KG1 (cell line): ENCODE measurements at places on chromosomes 1 and 21.
A peak's percentile ranks its signal among the peaks of the same experiment; 100 is the strongest.

- DNase-seq = peak; percentile 57
Observed at GRCh38 chr1:150613061-150613920, 16.1 kb downstream of the ENSA start.

- DNase-seq = no peak
Observed at GRCh38 chr21:42245331-42246193, 26.6 kb downstream of the ABCG1 start.

- DNase-seq = no peak
Observed at GRCh38 chr1:30763651-30764248, 6.2 kb upstream of the LAPTM5 start.

- DNase-seq = no peak
Observed at GRCh38 chr1:117275055-117275454, 64.3 kb upstream of the VTCN1 start.

GRCh38 chr1:23035823-23036452 is 16.7 kb downstream of the KDM1A start:
- no peak for DNase-seq

DNA sequence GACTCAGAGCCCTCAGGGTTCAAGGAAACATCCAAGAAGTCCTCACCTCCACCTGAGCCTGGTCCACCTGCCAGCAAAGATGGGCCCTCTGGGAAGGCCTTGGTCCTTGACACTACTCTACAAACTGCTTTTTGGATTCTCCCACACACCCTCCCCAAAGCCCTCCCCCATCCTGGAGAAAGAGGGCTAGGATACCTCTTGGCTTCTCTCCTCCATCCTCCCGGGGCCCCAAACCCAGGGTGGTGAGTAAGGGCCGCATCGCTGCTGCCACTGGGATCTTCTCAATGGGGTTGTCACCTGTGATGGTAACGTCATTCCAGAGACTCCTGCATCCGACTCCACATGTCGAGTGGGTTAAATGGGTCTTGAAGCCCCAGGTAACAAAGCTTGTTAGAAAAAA is 26.6 kb downstream of the MATN1 start:
- no peak for DNase-seq

DNA sequence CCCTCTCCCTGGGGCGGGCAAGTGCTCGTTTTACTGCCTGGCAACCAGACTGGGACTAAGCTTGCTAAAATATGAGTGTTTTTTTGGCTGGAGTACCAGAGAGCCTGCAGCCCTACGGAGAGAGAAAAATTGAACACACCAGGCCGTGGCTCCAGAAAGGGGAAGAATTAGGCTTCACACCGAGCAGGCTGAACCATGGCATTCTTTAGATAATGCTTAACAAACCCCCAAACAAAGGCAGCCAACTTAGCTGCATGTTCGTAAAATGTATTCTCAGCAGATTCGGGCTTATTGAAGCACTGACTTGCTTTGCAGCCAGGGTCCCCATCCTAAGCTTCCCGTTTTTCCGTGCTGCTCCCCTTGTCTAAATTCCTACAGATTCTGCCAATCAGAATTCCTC is 76.6 kb downstream of the LMX1A start:
- no peak for DNase-seq

- peak; percentile 51 for DNase-seq
Observed at GRCh38 chr1:20493839-20494608, 8.0 kb upstream of the CAMK2N1 start.

GRCh38 chr21:40792691-40793456 is 54.1 kb downstream of the DSCAM start:
- no peak for DNase-seq

DNA sequence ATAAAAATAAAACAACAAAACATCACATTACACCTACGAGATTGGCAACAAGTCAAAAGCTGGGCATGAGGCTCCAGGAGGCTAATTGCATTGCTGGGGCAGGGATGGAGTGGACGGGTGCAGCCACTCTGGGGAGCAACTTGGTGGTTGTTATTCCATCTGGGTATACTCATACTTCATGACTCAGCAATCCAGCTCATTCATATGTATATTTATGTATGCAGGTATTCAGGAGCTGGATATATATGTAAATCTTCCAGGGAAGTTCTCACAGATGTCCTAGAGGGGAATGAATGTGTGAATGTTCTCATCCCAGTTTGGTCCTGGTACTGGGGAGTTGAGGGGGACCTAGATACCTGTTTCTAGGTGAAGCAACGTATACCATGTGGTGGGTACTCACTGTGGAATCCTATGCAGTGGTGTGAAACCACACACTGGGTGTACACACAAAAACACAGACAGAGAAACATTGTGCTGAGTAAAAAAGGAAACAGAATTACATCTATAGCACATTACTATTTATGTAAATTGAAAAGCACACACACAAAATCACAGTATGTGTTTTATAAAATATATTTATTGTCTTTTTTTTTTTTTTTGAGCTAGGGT is 79.7 kb upstream of the RAB4A start:
- DNase-seq = no peak

DNA sequence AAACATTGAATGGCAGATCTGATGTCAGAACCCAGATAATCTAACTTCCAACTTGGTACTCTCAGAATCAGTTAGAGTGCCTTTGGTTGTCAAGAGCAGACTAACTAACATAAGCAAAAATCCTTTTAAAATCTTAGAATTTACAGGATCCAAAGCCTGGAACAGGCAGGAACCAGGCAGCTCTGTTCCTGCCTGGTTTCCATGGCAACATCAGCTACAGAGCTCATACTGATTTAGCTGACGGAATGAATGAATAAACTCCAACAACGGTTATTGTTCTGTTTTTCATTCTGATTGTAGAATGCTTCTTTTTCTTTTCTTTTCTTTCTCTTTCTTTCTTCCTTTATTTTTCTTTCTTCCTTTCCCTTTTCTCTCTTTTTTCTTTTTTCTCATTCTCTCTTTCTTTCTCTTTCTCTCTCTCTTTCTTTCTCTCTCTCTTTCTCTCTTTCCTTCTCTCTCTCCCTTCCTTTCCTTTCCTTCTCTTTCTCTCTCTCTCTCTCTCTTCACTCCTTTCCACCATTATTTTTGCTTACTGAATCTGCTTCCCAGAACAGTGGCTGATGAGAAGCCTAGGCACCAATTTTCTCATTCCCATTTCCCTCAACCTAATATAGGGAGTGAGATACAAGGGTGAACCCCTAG is 121.6 kb downstream of the RGS7 start:
- no peak for DNase-seq

DNA sequence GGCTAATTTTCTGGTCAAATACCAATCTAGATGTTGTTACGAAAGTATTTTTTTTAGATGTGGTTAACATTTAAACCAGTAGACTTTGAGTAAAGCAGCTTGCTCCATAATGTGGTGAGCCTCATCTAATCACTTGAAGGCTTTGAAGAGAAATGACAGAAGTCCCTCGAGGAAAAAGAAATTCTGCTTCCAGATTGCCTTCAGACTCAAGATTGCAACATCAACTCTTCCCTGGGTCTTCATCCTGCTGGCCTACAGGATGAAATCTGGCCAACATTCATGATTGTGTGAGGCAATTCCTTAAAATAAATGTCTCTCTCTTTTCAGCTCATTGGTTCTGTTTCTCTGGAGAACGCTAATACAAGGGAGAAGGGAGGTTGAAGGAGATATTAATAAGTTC is 32.5 kb upstream of the SSX2IP start:
- no peak for DNase-seq

GRCh38 chr21:44750675-44751025 is 39.3 kb upstream of the TSPEAR start:
- no peak for DNase-seq

- DNase-seq = no peak
Observed at GRCh38 chr1:67668660-67669059, 16.3 kb upstream of the GADD45A start.

DNA sequence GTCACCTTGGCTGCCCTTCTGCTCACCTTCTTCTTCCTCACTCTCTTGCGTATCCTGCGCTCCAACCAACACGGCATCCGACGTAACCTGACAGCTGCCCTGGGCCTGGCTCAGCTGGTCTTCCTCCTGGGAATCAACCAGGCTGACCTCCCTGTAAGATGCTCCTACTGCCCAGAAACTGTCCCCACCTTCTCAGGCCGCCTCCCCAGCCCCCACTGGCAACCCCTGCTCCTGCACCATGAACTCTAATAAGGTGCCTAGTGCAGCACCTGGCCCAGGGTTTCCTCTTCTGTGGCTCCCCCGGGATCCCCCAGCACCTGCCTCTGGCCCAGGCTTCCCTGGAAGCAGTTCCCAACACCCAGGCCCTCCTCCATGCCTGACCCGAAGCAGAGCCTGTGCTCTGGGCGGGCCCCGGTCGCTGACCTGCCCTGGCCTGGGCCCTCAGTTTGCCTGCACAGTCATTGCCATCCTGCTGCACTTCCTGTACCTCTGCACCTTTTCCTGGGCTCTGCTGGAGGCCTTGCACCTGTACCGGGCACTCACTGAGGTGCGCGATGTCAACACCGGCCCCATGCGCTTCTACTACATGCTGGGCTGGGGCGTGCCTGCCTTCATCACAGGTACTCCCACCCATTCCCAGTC is 12.8 kb downstream of the PSRC1 start:
- DNase-seq = no peak

DNA sequence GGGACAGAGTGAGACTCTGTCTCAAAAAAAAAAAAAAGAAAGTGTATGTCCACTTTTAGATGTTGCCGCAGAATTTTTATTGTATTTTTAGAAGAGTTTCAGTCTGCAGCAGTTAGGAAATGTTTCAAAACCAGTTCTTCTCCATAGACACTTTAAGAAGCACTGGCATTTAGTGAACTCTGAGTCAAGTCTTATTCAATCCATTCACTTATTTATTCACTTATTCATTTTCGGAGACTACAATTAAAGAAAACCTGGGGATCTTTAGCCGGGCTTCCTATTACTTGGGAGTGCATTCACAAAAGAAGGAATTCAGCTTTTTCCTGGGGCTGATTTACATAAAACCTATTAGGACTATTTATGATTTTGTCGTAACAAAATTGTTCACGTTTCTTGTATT is 12.3 kb downstream of the RCAN3 start:
- DNase-seq = no peak

- DNase-seq = no peak
Observed at GRCh38 chr1:2228694-2229036, 546 bp downstream of the SKI start.

- DNase-seq = no peak
Observed at GRCh38 chr1:87867626-87868025, 538.9 kb downstream of the LMO4 start.

GRCh38 chr1:8962812-8963530 is 17.3 kb downstream of the CA6 start:
- DNase-seq = no peak

- no peak for DNase-seq
Observed at GRCh38 chr1:145702052-145702451, 5.1 kb downstream of the PDZK1 start.

DNA sequence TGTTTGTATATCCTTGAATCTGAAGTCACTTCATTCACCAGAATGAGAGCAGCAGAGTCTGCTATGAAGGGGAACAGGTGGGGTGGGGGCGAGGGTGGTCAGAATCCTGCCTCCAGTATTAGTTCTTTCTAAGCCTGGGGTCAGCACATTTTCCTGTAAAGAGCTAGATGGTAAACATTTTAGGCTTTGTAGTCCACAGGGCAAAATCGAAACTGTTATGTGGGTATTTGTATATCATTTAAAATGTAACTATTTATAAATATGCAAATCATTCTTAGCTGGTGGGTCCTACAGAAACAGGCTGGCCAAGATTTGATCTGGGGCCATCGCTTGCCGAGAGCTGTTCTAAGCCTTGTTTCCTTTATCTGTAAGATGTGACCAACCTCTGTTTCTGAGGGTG is 96.0 kb downstream of the IGSF21 start:
- DNase-seq = no peak

- no peak for DNase-seq
Observed at GRCh38 chr1:98143403-98143802, 222.6 kb upstream of the DPYD start.

DNA sequence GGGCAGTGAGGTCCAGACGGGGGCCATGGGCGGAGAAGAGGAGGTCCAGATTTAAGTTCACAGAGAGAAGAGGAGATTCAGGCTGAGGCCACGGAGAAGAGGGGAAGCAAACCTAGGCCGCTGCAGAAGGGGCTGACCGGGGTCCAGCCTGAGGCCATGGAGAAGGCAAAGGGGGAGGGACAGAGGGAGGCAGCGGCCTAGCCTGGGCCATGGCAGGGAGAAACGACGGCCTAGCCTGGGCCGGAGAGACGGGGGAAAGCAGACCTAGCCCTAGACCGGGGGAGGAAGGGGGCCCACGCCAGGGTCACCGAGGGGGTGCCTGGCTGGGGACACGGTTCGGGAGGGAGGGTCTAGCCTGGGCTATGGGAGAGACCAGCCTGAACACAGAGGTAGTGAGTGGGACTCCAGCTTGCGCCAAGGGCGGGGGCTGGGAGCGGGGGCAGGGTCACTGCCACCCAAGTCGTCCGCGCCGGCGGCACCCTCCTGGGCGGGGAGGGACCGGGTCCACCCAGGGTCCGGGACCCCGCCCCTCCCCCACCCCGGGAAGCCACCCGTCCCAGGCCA is 459 bp downstream of the CAPZB start:
- DNase-seq = no peak

- no peak for DNase-seq
Observed at GRCh38 chr1:85132078-85132720, 68.6 kb downstream of the SYDE2 start.

GRCh38 chr21:22258821-22259220 is 1260.6 kb downstream of the NCAM2 start:
- no peak for DNase-seq

DNA sequence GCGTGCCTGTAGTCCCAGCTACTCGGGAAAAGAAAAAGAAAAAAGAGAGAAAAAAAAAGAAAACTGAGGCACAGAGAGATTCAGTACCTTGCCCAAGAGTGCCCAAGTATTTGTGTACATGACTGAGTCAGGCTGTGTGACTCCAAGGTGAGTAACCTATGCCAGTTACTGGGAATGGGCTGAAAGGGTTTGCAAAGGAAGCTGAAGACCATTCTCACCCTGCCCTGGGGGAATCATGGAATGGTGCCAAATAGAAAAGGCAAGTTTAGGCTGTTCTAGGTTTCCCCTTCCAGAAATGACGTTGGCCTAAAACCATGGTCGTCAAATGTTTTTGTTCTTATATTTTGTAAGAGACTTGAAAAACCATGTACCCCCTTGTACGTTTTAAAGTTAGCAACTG is 37.9 kb upstream of the LRIG2 start:
- no peak for DNase-seq

GRCh38 chr1:186754542-186755145 is 74.1 kb upstream of the PLA2G4A start:
- DNase-seq = no peak

- DNase-seq = no peak
Observed at GRCh38 chr1:160068225-160068624, 1.7 kb downstream of the KCNJ10 start.

DNA sequence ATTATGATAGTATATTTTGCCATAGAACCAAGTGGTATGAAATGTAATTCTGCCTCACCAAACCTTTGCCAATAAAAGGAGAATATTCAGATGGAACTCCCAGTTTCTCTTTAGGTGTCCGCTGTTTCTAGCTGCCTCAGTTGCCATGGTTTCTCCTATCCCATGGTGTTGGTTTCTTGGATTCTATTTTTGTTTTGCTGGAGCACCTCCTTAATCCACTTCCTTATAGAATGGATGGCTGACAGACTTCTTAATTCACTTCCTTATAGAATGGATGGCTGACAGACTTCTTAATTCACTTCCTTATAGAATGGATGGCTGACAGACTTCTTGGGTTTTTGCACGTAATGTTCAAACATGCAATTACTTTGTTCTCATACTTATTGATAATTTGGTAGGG is 43.7 kb downstream of the ADARB1 start:
- DNase-seq = no peak
